AG09319 (cell line): ENCODE measurements at places on chromosomes 13 and 19.

DNA sequence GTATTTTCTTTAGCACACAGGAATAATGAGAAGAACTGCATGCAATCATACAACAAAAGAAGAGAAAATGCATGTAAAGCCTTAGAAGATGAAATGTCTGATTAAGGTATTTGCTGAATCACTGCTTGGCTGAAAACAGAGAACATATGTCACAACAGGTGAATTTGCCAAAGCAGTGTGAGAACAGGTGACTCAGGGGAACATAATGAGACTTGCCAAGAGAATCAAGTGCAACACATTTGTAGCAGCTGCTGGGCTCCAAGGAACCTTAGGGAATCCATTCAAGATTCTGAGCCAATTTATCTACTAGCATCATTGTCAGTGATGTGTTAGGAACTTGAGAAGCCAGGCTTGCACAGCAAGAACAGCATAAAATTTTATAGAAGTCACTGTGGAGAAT is 273.1 kb downstream of the PCDH20 start:
- no peak for DNase-seq

DNA sequence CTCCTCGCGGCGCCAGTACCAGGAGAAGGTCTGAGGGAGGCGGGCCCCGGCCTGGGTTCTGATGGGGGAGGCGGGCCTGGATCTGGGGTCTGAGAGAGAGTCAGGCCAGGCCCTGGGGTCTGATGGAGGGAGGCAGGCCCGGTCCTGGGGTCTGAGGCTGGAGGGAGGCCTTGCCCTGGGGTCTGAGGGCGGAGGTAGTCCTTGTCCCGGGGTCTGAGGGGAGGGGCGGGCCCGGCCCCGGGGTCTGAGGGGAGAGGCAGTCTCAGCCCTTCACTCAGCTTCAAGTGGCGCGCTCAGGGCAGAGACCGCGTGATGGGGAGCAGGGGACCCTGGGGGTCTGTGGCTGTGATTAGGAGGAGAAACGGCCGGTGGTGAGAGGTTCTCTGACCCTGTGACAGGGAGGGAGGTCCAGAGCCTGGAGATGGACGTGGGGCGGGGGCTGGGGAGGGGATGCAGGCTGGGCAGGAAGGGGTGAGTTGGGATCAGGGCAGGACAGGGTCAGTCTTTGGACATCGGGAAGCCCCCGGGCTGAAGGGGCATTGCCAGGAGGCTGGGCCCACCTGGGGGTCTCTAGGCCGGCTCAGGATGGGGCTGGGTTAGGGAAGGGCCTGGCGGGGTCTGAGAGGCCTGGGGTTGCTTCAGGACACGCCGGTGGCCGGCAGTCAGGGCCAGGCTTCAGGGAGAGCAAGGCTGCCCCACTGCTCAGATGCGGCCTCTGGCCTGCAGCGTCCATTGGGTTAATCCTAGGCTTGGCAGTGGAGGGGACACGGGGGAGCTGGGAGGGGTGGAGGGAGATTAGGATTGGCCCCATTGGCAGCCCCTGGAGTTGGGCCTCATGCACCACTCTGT is 18.7 kb downstream of the HCN2 start:
- DNase-seq, result no peak

DNA sequence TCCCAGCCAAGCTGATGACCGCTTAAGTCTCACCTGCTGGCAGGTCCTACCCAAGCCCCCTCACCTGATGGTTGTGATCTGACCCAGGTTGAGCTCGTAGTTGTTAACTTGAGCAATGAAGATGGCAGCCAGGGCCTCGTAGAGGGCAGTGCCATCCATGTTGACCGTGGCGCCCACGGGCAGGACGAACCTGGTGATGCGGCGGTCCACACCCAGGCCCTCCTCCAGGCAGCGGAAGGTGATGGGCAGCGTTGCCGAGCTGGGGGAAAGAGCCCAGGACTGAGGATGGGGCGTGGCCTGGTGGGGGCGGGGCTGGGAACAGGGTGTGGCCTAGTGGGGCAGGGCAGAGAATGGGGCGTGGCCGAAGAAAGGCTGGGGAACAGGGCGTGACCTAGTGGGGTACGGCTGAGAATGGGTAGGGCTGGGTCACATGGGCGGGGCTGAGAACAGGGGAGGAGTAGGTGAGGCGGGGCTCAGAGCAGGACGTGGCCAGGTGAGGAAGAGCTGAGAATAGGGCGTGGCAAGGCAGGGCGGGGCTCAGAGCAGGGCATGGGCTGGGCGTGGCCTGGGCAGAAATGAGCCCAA is 12.9 kb downstream of the OR7C2 start:
- no peak for DNase-seq

GRCh38 chr13:29688193-29688592 is 92.7 kb upstream of the SLC7A1 start:
- DNase-seq, result no peak

GRCh38 chr19:38706792-38707511 is 37.3 kb downstream of the CAPN12 start:
- no peak for DNase-seq
